Activated CD4-positive, alpha-beta memory T cell treated with anti-CD3 and anti-CD28 coated beads, Interleukin-2, amount 10 ng/mL, durations not matched to agents 7 days and 5 days (primary cell): ENCODE measurements at places on chromosomes 13 and 19.
A peak's percentile ranks its signal among the peaks of the same experiment; 100 is the strongest.

DNA sequence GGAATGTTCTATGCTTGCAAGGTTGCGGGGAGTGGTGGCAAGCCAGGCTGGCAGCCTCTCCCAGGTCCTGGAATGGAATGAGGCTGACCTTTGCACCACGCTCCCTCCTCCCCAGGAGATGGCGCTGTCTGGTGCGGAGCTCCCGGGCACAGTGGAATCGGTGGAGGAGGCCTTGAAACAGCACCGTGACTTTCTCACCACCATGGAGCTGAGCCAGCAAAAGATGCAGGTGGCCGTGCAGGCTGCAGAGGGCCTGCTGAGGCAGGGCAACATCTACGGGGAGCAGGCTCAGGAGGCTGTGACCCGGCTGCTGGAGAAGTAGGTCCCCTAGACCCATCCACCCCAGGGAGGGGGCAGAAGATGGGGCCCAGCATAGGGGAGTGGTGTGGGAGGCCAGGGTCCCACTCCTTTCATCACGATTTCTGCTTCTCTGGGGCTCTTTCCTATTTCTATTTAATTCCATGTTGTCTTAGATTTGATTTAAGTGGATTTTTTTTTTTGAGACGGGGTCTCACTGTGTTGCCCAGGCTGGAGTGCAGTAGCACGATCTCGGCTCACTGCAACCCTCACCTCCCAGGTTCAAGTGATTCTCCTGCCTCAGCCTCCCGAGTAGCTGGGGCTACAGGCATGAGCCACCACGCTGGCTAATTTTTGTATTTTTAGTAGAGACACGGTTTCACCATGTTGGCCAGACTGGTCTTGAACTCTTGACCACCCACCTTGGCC, 53.2 kb upstream of the SHKBP1 start:
- DNase-seq = peak; percentile 62

DNA sequence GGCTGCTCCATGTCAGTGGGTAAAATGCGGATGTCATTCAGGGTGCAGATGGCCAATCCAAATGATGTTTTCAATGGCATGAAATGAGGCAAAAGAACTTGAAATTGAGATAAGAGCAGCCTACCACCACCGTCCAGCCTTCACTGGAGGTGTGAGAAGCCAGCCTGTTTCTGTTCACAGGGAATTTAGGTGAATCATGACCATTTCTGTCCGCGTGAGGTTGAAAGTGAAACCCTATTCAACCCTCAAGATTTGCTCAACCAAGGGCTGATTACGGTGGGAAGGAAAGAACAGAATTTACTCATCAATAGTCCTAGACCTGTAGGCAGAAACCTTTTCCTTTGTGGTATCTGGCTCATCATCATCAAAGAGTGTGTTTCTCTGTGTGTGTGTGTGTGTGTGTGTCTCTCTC, 370.7 kb downstream of the COG6 start:
- DNase-seq = peak; percentile 68

GRCh38 chr13:46121597-46122163, 16.8 kb upstream of the CPB2 start:
- no peak for DNase-seq

DNA sequence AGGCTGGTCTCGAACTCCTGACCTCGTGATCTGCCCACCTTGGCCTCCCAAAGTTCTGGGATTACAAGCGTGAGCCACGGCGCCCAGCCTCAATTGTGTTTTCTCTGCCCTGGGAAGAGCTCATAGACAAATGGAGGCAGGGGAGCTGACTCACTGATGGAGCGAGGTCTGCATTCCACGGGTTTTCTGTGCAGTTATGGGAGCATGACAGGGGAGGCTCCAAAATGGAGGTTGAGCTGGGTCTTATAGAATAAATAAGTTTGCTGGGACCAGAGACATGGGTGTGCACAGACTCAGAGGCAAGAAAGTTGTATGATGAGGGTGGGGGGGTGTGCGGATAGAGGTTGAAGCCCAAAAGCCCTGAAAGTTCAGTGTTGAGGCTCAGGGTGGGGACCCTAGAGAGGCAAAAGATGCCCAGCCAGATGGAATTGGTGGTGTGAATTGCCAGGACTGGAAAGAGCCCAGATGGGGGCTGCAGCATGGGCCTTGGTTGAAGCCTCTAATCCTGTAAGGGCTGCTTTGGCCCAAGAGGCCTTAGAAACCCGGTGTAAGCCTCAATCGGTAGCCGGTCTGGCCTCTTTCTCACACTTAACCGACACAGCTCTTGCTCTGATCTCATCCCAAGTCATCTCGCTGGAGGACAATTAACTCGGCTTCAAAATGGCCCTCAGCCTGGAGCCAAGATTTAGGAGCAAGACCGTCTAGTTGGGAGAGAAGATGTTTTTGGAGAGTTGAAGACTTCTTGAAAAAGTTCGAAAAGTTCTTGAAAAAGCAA, 1.9 kb downstream of the TPM4 start:
- peak; percentile 47 for DNase-seq

- DNase-seq = no peak
Observed at GRCh38 chr19:40163541-40164129, 27.6 kb upstream of the MAP3K10 start.

GRCh38 chr19:44671400-44671799, at the start of gene CEACAM19:
Gene CEACAM19, plus strand, starts transcription at chr19:44671482. Its CDS starts 450 bp downstream, at chr19:44671932.
- no peak for DNase-seq

DNA sequence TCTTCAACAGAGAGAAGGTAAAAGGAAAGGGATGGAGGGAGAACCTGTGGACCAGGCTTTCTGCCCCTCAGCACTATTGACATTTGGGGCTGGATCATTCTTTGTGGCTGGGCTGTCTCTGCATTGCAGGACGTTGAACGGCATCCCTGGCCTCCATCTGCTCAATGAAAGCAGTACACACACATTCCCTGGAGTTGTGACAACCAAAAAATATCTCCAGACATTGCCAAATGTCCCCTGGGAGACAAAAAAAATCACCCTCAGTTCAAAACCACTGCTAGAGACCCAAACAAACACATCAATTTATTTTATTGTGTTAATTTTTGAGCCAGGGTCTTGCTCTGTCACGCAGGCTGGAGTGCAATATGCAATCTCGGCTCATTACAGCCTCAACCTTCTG, 43.3 kb downstream of the INSR start:
- DNase-seq = no peak

GRCh38 chr19:34237939-34238338, 16.4 kb upstream of the GARRE1 start:
- DNase-seq = no peak

- no peak for DNase-seq
Observed at GRCh38 chr13:111316161-111316730, 4.2 kb upstream of the TEX29 start.

DNA sequence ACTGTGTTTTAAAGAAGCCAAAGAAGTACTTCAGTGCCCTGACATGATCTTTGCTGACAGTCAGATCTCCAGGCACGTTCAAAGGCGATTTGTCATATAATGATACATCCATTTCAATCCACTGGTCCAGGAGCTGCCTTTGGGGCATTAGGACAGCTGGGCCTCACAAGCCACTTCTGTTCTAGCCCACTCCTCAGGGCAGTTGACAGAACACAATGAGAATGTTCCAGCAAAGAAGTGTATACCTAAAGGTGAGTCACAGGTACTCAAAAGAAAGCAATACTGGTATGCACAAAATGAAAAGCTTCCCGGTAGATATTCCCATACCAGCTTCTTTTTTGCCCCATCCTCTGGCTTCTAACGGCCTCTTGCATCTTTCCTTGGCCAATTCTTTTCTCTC, 12.5 kb upstream of the MAP3K10 start:
- DNase-seq = no peak

GRCh38 chr19:46607448-46607841, 6.3 kb downstream of the CALM3 start:
- no peak for DNase-seq

DNA sequence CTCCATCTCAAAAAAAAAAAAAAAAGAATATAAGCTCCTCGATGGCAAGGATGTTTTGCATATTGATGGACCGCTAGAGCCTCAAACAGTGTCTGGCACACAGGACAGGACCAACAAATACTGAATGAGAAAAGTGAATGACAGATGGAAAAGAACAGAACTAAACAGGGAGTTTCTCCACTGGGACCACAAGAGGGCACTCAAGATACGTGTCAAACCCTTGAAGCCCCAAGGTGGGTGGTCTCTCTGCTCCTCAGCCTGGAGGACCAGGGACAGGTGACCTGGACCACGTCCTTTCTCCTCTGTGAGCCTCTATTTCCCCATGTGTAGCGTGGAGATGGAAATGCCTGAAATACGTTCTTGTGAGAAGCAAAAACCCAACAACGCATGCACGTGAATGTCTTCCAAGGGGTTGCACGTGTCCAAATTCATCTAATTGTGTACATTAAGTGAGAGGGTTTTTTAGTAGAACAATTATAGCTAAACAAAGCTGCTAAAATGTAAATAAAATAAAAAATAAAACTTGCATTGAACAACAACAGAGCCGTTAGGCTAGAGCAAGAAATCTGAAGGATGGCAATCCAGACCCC, 5.7 kb upstream of the CDC42EP5 start:
- DNase-seq = peak; percentile 39

- DNase-seq = no peak
Observed at GRCh38 chr13:112700291-112701060, 10.6 kb downstream of the ATP11A start.

DNA sequence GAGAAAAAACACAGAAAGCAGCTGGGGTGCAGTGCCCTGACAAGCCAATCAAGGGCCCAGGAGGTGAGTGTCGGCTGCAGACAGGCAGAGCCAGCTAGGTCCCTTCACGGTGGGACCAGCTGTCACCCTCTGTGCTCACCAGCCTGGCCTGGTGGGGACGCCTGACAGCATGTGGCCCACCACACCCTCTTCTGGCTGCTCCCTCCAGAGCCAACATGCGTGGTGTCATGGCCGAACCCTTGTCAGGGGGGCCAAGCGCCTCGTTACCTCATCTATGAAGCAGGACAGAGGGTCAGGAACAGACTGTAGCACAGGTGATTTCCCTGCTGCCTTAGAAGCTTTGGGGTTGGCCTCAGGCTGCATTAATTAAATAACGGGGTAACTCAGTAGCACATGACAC, 40.0 kb upstream of the ISYNA1 start:
- no peak for DNase-seq

DNA sequence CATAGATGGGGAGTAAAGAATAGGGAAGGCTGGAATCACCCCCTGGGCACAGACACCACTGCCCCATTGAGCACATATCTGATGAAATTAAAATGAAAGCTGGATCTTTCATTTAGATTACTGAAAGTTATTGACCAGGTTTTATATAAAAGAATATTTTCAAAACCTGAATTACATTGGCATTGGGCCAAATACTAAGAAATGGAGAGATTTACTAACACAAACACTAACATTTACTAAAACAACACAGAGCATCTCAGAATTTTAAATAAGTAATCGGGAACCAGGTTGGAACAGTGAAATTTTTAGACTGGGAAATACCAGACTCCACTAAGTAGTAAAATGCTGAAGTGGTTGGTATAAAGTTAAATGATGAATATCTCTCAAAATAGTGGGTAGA, 88.9 kb downstream of the HS6ST3 start:
- no peak for DNase-seq

DNA sequence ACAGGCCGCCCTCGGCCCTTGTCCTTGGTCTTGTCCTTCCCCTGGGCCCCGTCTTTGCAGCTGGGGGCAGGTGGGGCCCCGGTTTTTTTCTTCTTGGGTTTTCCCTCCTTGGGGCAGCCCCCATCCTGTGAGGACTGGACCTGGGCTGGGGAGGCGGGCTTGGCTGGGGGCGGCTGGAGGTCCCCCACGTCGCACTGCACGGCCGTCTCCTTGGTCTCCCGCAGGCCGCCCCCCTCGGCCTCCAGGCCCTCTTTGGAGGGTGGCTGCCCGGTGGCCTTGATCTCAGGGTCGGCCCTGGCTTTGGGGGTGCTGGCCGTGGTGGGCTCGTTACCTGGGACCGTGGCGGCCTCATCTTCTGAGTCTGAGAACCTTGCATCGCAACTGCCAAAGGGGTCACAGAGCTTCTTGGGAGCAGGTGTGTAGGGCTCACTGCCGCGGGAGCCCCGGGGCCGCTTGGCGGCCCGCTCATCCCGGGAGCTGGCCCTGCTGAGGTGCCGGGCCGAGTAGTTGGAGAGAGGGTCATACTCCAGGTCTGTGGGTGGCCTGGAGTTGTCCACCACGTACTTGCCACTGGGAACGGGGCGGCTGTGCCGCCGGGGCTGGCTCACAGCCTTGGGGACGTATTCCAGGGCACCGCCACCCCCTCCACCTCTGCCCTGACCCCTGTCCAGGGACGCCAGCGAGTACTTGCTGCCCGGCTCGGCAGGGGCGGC, 15.6 kb upstream of the ATP8B3 start:
- DNase-seq = no peak

GRCh38 chr13:104008541-104009435, 942.6 kb upstream of the SLC10A2 start:
- no peak for DNase-seq

GRCh38 chr13:97211300-97211699, 10.8 kb upstream of the MBNL2 start:
- no peak for DNase-seq

- no peak for DNase-seq
Observed at GRCh38 chr13:71922194-71922593, 55.2 kb upstream of the DACH1 start.

DNA sequence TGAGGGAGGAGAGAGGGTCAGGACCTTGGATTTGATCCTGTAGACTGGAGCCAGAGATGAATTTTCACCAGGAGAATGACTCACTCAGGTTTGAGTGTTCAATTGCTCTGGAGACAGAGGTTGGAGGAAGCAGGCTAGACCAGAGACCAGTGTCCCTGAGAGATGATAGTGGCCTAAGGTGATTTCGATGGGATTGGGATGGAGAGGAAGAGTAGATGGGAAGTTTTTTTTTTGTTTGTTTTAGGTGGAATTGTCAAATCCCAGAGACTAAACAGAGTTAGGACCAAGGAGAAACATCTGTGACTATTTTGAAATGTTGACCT, 2.3 kb downstream of the CEBPG start:
- no peak for DNase-seq

GRCh38 chr19:35360880-35361420, 2.7 kb downstream of the FFAR3 start:
- DNase-seq = no peak

DNA sequence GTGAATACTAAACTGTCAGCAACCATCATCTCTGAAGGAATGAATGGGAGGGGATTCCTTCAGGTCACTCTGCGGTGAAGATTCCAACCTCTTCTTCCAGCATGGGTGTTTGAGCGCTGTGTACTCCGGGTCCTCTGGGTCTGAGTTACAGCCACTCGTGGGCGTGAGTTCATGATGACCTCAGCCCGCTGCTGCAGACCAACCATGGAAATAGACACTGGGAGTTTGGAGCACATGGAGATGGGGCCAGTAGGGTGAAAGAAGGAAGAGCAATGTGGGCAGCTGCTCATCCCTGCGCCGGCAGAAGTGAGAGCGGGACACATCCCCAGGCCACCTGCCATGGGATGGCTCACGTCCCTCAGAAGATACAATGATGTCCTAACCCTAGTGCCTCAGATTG, 16.8 kb upstream of the RAB20 start:
- DNase-seq = no peak

GRCh38 chr13:110368408-110368807, 61.3 kb downstream of the COL4A2 start:
- no peak for DNase-seq

DNA sequence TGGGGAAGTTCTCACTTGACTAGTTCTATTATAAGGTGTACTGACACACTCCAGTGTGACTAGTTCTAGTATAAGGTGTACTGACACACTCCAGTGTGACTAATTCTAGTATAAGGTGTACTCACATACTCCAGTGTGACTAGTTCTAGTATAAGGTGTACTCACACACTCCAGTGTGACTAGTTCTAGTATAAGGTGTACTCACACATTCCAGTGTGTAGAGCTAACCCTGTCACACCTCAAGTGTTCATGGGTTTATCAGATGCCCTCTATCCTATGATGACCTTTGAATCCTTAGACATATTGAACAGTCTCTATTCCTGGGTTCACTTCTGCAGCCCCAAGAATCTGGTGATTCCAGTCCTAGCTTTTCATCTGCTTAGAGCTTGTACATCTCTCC, 54.6 kb upstream of the MYO16 start:
- DNase-seq = no peak

- DNase-seq = peak; percentile 90
Observed at GRCh38 chr19:1239796-1240737, 1.5 kb upstream of the ATP5F1D start.
